LHCN-M2 (cell line): ENCODE measurements at places on chromosomes 11 and 22.

- DNase-seq: no peak
Observed at GRCh38 chr11:12860827-12861226, 148.3 kb upstream of the RASSF10 start.

GRCh38 chr11:12642806-12643428 lies 31.3 kb upstream of the TEAD1 start:
- DNase-seq: no peak

GRCh38 chr11:117909611-117910382 lies 19.4 kb downstream of the TMPRSS13 start:
- DNase-seq: no peak

- peak; percentile 1 for DNase-seq
Observed at GRCh38 chr11:59754494-59754858, 700 bp upstream of the STX3 start.

DNA sequence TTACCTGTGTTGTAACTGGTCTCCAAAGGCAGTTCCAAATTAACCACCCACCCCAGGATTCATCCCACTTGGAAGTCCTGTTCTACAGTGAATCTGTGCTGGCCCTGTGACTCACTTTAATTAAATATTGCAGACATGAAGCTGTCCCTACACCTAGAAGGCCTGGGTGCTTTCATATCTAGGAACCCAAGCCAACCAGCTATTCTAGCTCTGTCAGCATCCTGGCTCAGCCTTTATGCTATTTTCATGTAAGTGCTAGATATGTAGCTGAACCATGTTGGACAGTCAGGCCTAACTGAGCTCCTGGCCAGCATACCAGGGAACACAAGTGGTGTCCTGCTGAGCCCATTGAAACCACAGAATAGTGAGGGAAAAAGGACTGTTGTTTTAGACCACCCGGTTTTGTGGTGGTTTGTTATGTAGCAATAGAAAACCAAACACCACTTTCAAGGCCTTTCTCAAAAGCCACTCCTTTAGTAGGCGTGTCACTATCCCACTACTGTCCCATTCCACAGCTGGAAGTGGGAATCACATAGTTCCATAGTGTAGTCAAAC lies 30.3 kb downstream of the CNTF start:
- no peak for DNase-seq
